ENCODE measurements at places on chromosomes 12 and 14. TPM values are rescaled to one million over a fixed set of nuclear protein-coding genes. Genes with fewer than 3 reads are reported as not detected.
A peak's percentile ranks its signal among the peaks of the same experiment; 100 is the strongest.

GRCh38 chr12:29863665-29864064, 79.9 kb upstream of the TMTC1 start:
- DNase-seq, result no peak

DNA sequence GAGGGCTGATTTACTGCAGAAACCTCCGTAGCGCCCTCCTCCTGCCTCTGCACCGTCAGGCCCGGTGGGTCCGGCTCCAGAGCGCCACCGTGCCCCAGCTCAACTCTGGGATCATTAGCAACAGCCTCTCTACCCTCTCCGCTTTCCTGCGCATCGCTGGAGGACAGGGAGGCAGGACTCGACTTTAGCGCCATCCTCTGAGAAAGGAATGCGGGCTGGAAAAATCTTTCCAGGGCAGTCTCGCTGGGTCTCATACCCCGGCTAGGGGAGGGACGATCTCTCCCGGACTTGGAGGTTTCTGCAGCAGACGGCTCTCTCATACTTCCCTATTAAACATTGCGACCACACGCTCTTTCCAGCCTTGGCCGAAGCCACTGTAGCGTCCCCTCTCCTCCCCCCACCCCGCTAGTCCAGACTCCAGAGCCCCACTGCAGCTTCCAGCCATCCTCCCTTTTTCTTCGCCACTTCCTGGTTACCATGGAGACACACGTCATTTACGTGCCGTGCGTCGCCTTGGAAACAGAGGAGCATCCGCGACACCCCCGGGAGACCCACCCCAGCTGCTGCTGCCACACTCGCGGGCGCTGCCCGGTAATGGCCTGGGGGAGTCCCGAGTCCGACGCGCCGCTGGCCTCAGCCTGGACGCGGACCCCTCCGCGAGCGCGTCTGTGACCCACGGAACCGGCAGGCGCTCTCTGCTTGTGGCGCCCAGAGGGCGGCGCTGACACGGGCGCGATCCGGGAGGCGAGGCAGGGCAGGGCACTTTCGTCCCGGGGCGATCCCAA, at the start of gene CCDC184:
Gene CCDC184, plus strand, starts transcription at position 554 of the 785 bp plus-strand sequence. CDS start 479 bp downstream, outside the sequence.
- DNase-seq, result peak; percentile 59

DNA sequence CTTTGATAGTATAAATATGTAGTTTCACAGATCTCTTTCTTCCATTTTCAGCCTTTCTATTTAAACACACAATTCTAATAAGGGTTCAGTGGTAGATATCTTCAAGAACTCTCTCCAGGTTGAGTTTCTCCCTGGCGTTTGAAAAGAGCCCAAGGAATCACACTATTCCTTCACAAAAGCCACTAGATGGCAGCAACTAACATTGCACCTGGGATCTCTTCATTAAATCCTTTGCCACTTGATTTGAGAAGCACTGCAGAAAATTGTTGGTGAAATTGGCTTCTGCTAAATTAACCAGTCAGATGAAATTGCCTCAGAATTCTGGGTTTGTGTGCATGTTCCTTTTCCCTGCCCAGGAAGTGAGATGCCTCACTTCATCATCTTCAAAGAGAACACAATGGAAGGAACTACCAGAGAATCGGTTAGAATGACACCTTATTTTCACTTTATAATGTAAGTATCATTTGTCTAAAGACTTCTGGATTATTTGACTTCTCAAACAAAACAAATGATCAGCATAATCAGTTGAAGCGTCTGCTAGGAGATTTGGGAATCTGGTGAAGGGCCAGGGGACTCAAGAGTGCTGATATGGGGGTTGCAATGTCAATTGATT, 6.8 kb downstream of the CCDC198 start:
- DNase-seq, result no peak

GRCh38 chr14:92615451-92615850, 101.9 kb downstream of the RIN3 start:
- no peak for DNase-seq

DNA sequence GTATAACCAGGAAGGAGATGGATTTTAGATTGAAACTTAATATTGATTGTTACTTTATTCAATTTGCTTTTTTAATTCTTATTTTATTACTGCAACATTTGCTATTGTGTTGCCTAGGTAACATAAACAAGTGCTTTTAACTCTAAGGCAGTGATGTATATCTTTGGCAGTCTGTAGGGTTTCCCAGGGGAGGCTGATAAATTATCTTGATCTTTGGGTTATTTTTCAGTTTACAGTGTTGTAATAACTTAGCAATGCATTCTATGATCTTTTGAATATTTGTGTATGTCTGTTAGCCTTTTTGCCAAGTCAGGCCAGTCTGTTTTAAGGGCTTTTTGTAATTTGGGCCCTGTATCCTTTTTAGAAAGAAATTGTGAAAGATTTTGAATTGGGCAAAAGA, 7.8 kb upstream of the DTD2 start:
- DNase-seq, result no peak

DNA sequence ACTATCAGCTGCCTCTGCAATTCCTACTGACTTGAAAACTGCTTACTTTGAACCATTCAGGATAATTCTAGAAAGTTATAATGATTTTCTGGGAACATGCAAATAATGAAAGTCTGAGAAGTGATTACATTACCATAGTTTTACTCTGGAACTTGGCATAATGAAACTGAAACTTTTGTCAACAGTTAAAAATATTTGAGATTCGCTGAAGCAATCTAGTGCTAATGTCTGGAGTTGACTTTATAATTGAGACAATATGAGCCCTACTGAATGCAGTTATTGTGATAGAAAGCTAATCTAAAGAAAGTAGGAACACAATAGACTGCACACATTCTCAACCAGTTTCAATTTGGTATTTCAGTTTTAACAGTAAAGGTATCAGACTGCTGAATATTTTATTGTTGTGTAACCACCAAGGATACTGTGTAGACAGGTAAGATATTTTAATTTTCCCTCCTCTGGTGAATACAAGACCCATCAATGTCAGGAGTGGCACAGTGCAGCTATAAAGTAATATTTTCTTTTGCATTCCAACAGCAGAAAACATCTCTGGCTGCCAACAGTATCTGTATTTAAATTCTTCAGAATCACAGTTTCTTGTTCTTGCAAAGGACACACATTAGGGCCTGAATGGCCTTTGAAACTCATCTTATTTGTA, 483.5 kb downstream of the ATP23 start:
- DNase-seq, result no peak

DNA sequence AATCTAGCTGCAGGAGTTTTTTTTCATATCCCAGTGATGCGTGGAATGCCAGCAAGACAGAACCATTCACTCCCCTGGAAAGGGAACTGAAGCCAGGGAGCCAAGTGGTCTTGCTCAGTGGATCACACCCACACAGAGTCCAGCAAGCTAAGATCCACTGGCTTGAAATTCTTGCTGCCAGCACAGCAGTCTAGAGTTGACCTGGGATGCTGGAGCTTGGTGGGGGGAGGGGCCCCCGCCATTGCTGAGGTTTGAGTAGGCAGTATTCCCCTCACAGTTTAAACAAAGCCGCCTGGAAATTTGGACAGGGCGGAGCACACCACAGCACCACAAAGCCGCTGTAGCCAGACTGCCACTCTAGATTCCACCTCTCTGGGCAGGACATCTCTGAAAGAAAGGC, 86.9 kb upstream of the STXBP6 start:
- DNase-seq, result no peak

- DNase-seq, result no peak
These were observed 29.4 kb upstream of the CTDSP2 start for GRCh38 chr12:57875753-57876547.

DNA sequence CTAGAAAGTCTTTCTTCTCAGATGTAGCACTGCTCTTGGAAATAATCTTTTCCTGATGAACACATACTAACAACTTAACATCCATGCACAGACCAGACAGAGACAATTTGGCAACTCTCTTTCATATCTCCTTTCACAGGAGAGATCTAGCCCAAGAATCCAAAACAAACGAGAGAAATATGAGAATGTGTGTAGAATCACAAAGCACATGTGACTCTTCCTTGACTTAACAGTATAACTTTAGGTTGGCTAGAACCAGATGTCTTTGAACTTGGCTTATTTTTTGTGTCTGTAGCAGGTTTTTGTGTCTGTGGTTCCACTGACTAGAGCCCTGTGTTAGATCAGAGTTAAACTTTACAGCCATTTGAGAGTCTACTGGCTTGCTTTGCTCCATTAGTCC, 114.2 kb downstream of the STXBP6 start:
- no peak for DNase-seq

GRCh38 chr12:3236345-3237187, 159.4 kb downstream of the TSPAN9 start:
- no peak for DNase-seq

DNA sequence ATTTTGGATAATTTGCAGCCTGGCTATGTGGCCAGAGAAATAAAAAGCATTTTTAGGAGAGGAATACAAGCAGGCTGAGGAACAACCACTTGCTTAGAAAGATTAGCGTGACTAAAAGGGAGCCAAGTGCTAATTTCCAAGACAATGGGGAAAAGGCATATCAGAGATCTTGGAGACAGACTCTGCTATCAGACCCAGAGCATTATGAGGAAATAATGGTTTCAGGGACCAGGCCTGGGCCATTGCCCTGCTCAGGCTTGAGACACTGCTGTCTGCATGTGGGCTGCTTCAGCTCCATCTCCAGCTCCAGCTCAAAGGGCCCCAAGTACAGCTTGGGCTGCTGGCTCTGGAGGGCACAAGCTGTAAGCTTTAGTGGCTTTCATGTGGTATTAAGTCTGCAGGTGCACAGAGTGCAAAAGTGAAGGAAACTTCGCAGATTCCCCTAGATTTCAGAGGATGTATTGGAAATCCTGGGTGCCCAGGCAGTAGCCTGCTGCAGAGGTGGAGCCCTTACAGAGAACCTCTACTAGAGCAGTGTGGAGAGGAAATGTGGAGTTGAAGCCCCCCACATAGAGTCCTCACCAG, 449.2 kb downstream of the ZFP36L1 start:
- DNase-seq, result no peak

GRCh38 chr14:20680843-20681347, 3.5 kb upstream of the RNASE4 start:
- no peak for DNase-seq

GRCh38 chr12:79775355-79776027, 84.7 kb upstream of the PAWR start:
- DNase-seq, result no peak

GRCh38 chr14:39203659-39204606, 28.9 kb downstream of the PNN start:
- DNase-seq, result no peak

- no peak for DNase-seq
These were observed 208.0 kb downstream of the SLC41A2 start for GRCh38 chr12:104750061-104750460.

GRCh38 chr14:62592877-62593276, 452.4 kb downstream of the KCNH5 start:
- no peak for DNase-seq

DNA sequence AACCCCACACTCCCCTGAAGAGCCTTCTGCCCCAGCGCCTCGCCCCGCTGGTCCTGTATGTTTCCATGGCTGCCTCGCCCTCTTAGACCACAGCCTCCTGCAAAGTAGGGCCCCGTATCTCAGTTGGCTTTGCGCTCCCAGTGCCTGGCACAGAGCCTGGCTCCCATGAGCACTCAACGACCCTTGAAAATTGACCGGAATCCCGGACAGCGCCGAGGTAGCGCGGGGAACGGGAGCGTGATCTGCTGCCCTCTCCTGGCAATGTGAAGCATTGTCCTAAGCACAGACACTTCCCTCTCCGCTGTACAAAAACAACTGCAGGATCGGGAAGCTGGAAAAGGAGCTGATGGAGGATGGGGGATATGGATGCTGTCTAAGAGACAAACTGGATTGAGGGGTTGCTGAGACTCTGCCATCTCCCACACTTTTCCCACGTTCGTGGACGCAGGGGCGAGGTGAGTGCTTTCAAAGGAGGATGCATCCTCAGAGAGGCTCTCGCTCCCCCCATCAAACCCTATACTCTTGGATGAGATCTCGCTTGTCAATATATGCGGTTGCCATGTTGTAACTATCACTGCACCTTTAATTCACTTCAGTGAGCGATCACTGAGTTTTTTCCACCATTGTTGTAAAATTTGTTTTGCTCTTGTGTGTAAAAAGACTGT, 10.7 kb upstream of the FKBP4 start:
- DNase-seq, result peak; percentile 71

- DNase-seq, result peak; percentile 24
These were observed 169.2 kb downstream of the PIK3C2G start for GRCh38 chr12:18430425-18431048.

DNA sequence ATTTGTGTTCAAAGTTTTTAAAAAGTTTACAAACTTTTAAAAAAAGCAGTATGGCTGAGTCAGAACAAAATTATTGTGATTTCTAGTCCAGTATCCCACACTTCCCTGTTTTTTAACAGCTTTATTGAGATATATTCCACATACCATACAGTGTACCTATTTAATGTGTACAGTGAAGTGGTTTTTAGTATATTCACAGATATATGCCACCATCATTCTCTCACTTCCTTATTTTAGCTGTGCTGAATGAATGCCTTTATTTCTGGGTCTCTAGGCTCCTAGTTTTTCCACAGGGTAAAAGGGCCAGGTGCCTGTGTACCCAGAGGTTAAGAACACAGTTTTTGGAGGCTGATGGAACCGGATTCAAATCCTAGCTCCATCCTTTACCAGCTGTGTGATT, 58.9 kb upstream of the SRSF5 start:
- DNase-seq, result no peak

- no peak for DNase-seq
These were observed 20.4 kb downstream of the DLK1 start for GRCh38 chr14:100747021-100747586.

GRCh38 chr12:65596514-65597091, 227.7 kb upstream of the HMGA2 start:
- no peak for DNase-seq

GRCh38 chr12:104374071-104374470, 70.5 kb downstream of the EID3 start:
- DNase-seq, result no peak

GRCh38 chr12:19749906-19750574, 310.7 kb downstream of the AEBP2 start:
- no peak for DNase-seq

DNA sequence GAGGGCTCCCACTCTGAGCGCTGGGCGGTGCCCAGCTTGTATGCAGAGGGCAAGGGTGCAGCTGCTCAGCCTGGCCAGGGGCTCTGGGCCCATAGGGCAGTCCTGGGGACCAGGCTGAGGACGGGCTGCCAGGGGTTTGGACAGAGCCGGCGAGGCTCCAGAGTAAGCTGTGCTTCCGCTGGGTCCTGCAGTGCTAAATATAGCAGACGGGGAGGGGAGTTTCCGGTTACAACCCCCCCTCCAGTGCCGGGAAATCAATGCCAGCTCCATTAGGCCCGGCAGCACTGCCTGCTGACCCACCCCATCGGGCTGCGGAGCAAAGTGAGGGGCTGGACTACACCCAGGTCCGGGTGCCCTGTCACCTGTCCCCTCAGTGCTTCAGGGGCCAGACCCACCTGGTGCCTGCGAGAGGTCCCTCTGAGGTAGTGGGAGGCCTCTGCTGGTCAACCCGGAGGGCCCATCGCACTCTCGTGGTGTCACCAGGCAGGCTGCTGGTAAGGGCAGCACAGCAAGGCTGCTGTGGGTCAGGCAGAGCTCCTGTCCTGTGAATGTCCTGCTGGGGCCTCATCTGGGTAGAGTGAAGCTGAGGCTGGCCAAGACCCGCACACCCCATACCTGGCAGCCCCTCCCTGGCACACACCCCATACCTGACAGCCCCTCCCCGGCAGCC, 2.6 kb upstream of the JAG2 start:
- DNase-seq, result no peak

- DNase-seq, result no peak
These were observed 133.5 kb downstream of the KTN1 start for GRCh38 chr14:55713486-55713885.

Gene ADGRD1
- total RNA-seq, result 99.5 TPM

Gene NUMB
- 32.1 TPM for total RNA-seq

Gene COX14
- total RNA-seq, result 195 TPM

Gene FGF23
- not detected for total RNA-seq

Gene NFE2
- total RNA-seq, result 0.71 TPM

Gene ACOT6
- total RNA-seq, result not detected

Gene ADAMTS20
- total RNA-seq, result not detected

Gene MANSC1
- total RNA-seq, result 8.7 TPM

Gene CLECL1
- total RNA-seq, result not detected

Gene DAO
- not detected for total RNA-seq
